Diencephalon (tissue), 1 donor: ENCODE measurements at places on chromosomes 5 and 9. TPM values are rescaled to one million over a fixed set of nuclear protein-coding genes. Genes with fewer than 3 reads are reported as not detected.

Gene TAF11L8
- not detected for total RNA-seq

Gene SLC31A1
- total RNA-seq: 14.5 TPM

Gene DEPDC1B
- 8.1 TPM for total RNA-seq

Gene GABRA6
- 0.23 TPM for total RNA-seq

Gene TAF11L5
- total RNA-seq: not detected

Gene ARPC5L
- total RNA-seq: 17.8 TPM

Gene SLC6A7
- 20.5 TPM for total RNA-seq

Gene RNF180
- total RNA-seq: 110 TPM

Gene BARHL1
- 0.69 TPM for total RNA-seq

Gene VLDLR
- 26.1 TPM for total RNA-seq

Gene GLRA1
- 5.5 TPM for total RNA-seq
